ENCODE measurements at places on chromosomes 6 and 20.

DNA sequence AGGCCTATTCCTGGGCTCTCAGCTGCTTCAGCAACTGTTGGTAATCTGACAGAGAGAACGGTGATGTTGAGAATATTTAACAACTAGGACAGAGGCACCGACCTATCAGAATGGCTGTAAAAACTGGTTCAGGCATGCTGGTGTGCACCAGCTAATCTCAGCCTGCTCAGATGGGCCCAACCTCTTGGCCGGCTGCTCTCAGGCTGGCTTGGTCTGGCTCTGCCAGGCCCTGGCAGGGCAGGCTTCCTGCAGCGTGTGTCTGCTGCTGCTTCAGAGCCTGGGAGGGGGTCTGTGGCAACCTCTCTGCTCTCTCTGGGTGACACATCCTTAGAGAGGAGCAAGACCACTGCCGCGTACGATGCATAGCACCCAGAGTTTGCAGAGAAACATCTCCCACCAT lies 4.8 kb downstream of the SLC2A12 start:
- DNase-seq: no peak

DNA sequence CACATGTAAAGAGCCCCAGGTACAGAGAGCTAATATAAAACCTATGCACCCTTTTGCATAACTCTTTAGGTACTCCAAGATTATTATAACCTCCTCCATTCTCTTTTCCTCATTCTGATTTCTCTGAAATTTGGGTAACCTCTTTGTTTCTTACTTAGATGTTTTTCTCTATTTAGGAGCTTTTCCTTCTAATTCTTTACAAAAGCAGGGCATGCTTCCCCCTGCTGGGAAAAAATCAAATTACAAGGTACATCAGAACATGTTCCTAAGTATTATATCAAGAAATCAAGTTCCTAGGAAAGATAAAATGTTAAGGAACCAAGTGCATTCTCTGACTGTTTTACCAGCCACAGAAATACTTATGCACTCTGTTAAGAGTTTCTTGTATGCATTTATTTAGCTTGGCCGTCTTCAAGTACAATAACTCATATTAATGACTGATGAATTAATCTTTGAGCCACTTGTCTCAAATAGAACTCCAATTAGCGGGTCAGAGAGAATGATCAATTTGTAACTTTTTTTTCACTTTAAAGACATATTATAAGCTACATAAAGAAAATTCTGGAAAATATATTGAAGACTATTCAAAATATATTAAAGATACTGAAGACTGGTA lies 2.1 kb downstream of the KHDRBS2 start:
- DNase-seq: no peak

- DNase-seq: no peak
Observed at GRCh38 chr6:106444777-106445507, 84.4 kb downstream of the CRYBG1 start.

DNA sequence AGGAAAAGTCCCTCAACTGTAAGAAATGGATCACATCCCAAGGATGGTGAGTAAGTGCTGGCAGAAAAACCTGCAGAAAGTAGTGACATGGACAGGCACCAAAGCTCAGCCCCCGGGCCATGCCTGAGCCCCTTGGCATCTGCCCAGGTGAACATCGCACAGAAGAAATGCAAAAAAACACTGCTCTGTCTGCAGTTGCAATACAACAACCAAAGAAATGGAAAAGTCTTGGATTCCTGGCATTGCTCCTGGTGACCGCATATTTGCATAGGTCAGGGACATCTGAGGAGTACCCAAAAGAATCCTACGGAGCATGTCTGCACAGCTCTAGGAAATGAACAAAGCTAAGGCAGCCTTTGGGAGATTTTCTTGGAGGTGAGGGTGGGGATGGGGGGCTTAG lies 63.1 kb upstream of the PTPRT start:
- no peak for DNase-seq

- DNase-seq: no peak
Observed at GRCh38 chr6:44439270-44440045, 52.0 kb downstream of the CDC5L start.

DNA sequence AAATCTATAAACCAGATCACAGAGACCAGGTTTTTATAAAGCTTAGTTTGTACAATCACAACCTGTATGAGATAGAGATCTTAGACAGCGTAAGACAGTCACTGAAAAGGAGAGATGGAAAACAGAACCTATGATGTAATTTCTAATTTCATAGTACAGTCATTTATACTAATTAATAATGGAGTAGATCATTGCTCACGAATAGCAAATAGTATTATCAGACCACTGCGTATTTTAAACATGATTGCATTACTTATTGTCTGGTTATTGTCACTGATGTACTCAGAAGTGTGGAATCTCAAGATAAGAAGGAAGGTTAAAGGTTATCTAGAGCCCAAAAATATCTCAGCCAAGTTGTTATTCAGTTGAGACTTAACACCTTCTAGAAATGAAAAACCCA lies 115.6 kb downstream of the KHDC1L start:
- DNase-seq: no peak

GRCh38 chr6:100775667-100776066 lies 105.5 kb downstream of the ASCC3 start:
- no peak for DNase-seq

GRCh38 chr6:137749696-137750211 lies 117.3 kb upstream of the TNFAIP3 start:
- DNase-seq: peak; percentile 63

DNA sequence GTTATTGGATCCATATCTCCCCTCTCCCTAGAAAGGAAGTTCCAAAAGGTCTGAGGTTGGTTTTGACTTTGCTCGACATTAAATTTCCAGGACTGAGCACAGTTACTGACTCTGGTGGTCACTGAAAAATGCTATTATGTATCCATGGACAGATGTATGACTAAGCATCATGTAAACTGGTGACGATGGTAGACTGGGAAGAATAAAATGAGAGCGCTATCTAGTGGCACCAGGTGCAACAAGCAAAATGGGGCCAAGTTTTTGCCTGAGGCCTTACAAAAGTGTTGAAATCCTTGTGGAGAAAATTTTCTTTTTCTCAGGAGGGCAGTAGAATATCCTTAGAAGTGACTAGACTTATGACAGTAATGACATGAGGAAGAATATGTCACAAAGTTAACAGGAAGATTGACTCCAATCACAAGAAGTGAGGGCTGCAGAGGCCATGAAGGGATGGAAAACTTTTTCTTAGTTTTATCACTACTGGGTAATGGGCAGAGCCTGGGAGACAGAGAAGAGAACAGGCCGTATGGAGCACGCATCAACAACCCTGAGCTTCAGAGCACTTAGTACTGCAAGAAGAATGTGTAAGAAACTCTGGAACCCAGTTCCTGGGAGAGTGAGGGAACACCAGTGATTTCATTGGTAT lies 88.9 kb upstream of the ELOVL5 start:
- DNase-seq: peak; percentile 34

GRCh38 chr6:149901444-149902140 lies 3.7 kb upstream of the RAET1E start:
- DNase-seq: no peak

GRCh38 chr6:84263557-84263956 lies 36.1 kb upstream of the CEP162 start:
- no peak for DNase-seq

- no peak for DNase-seq
Observed at GRCh38 chr6:46949632-46950280, 28.0 kb upstream of the ADGRF5 start.

DNA sequence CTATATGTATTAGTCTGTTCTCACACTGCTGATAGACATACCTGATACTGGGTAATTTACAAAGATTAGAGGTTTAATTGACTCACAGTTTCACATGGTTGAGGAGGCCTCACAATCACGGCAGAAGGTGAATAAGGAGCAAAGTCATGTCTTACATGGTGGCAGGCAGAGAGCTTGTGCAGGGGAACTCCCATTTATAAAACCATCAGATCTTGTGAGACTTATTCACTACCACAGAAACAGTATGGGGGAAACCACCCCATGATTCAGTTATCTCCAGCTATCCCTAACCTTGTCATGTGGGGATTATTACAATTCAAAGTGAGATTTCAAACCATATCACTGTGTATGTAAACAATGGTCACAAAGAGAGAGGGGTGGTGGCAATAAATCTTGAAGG lies 6.6 kb downstream of the CST8 start:
- DNase-seq: no peak

- no peak for DNase-seq
Observed at GRCh38 chr20:2745936-2746635, 53.5 kb downstream of the EBF4 start.

- no peak for DNase-seq
Observed at GRCh38 chr6:144585217-144585814, 300.2 kb downstream of the UTRN start.

- peak; percentile 96 for DNase-seq
Observed at GRCh38 chr6:31660381-31661261, at the start of gene C6orf47. Gene C6orf47 (minus strand): TSS chr6:31660778. CDS start chr6:31659947, 831 bp downstream.

DNA sequence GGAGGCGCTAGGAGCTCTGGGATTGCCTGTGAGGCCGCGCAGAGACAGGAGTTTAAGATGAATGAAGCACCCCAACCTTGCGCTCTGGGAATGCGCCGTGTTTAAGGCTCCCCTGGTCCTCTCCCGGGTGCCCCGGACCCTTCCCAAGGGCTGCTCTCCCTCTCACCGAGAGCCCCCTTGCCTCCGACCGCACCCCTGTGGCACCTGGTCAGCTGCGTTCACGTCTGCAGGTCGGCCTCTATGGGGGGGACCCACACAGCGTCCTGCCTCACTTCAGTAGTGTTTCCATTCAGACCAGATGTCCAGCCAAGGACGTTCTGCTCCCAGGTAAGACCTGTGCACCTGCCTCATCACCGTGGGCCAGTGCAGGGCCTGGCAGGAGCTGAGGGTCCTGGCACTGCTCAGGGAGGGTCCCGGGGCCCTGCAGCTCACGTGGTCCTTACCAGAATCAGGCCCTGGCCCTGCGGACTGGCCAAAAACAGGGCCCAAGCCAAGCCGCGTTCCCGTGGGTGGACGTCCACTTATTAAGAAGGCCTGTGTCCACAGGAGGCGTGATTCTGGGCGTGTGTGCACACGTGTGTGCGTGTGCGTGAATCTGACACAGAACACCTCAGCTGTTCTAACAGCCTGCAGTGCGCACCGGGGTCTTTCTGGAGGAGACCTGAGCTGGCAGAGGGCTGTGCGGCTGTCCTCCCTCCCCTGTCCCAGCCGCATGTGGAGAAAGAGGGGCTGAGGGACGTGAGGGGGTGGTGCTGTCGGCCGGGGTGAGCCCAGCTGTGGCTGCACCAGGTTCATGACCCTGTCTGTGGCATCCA lies 79.9 kb upstream of the BHLHE23 start:
- DNase-seq: no peak

GRCh38 chr20:13034115-13034514 lies 25.3 kb downstream of the SPTLC3 start:
- DNase-seq: no peak

DNA sequence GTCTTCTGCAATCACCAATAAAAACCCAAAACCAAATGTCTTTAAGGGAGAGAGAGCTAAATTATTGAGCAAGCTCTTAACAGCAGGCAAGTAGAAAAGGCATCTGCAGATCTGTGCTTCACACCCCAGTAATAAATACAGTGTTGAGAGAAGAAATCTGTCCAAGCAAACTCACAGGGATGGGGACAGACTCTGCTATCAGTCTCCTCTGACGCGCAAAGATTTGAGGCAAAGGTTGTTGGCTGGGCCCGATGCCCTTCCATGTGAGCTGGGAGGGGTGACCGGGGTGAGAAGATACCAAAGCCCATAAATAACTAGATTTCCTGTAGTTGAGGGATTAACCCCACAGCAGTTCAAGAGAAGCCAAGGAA lies 315.2 kb upstream of the SOX4 start:
- no peak for DNase-seq

DNA sequence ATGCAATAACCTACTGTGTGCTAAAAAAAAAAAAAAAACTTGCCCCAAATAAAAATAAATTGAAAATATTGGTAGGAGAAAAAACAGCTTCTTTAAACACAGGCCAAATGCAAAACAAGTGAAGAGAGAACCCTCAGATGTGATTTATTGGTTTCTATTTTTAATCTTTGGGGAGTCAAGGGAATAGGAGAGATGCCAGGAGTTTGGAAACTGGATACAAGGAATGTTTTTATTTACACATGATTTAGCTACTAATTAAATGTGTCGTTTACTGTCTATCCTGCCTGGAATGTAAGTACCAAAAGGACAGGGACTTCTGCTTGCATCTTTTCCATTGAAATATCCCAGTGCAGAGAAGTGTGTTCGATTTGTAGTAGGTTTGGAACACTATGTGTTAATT lies 810.7 kb downstream of the MAFB start:
- DNase-seq: no peak

- DNase-seq: no peak
Observed at GRCh38 chr6:157865249-157865648, 42.2 kb downstream of the SNX9 start.

DNA sequence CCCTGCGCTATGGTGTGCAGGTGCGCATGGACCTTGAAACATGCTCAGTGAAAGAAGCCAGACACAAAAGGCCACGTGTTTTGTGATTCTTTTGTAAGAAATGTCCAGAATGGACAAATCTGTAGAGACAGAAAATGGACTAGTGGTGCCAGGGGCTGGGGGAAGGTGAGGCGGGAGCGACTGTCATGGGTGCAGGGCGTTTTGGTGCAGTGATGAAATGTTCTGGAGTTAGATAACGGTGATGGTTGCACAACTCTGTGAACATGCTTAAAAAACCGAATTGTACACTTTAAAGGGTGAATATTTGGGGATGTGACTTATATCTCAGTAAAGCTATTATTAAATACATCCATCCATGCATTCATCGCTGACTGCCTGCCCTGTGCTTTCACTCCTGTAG lies 31.7 kb upstream of the NTSR1 start:
- no peak for DNase-seq

- no peak for DNase-seq
Observed at GRCh38 chr6:75815756-75816155, 66.7 kb downstream of the MYO6 start.

GRCh38 chr6:119195848-119196247 lies 117.4 kb upstream of the FAM184A start:
- no peak for DNase-seq

DNA sequence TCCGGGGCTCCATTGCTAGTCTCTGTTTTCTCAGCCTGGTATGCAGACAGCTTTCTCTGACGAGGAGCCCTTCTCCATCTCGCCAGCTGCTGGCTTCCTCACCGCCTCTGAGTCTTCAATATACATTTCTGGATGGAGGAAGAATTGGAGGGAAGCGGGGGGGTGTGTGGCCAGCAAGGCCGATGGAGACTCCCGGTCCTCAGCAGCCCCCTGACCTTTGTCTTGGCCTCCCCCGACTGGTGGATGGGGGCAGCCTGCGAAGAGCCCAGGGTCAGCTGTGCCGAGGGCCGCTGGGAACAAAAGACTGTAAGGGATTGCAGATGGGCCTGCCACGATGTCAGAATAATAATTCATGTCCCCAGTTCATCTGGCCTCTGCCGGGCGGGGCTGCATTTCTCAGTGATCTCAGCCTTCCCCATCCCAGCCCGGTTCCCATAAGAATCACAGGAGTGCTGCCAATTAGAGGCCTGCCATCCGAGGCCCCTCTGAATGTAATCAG lies 54.3 kb upstream of the STX16 start:
- peak; percentile 59 for DNase-seq
